ENCODE measurements at places on chromosomes 5 and 9.

DNA sequence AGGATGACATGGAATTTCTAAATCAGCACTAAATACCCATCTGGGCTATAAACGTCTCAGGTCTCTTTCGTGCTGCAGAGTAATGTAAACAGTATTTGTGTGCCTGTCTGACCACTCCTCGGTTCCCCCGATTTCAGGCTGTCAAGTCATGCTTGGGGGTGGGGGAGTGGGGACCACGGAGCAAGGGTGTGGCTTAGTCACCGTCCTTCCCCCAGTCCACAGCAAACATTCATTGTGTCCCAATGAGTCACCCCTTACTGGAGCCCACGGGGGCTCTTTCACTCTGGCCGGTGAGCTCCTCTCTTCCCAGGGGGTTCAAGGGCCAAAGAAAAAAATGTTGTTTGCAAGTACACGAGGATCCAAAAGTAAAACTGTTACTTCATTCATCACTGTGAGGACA lies 72.4 kb upstream of the ICE1 start:
- no peak for DNase-seq

- no peak for DNase-seq
Measured at GRCh38 chr5:176517053-176517661, 20.0 kb downstream of the RNF44 start.

DNA sequence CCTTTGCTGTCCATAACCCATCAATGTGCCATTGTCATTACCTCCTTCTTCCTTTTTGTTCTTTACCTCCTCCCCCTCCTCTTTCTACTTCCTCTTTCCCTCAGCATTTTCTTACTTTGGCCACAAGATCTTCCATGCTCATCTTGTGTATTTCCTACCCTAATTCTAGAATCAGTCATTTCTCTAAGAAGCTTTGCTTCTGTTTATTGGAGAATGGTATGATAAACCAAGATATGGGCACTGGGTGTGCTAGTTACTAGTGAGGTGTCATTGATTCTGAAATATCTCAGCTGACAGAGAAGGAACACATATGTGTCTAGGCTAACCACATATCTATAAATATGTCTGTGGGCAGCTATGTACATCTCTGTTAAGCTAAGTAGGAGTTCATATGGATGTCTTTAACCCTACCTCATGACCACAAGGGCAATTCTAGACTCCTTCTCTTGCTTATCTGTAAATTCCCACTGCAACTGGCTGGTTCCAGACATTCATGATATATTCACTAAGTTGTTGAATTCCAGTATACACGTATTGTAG lies 2051.3 kb upstream of the CDH9 start:
- no peak for DNase-seq

- no peak for DNase-seq
Measured at GRCh38 chr5:38162625-38163024, 95.7 kb upstream of the EGFLAM start.

DNA sequence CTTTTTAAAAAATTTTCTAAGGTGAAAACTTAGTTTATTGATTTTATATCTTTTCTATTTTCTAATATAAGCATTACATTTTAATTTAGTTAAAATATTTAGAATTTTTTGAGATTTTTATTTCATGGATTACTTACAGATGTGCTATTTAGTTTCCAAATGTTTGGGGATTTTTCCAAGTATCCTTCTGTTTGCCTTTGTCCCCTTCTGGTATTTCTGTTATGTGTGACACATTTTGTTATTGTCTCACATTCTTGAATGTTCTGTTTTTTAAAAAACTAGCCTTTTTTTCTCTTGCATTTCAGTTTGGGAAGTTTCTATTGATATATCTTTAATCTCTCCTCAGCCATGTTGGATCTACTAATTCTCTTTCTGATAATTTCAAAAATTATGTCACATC lies 234.9 kb downstream of the FAM170A start:
- DNase-seq: no peak

GRCh38 chr5:172163346-172163745 lies 24.7 kb downstream of the STK10 start:
- DNase-seq: peak; percentile 59

DNA sequence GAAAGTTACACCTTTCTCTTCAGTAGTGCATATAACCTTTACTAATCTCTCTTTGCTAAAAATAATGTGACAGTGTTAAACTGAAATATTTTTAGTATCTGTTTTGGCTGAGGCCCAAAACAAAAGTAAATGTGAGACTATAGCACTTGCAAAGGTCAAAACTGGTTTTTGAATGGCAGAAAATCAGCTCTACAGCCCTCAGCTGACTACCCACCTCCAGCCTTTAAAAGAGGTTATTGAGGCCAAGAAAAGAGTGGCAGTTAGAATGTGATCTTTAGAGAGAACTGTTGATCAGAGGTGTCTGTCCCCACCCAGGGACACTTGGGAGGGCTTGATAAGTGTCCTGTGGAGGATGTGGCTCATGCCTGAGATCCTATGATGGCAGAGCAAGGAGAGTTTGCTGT lies 30.9 kb downstream of the PRKACG start:
- no peak for DNase-seq

DNA sequence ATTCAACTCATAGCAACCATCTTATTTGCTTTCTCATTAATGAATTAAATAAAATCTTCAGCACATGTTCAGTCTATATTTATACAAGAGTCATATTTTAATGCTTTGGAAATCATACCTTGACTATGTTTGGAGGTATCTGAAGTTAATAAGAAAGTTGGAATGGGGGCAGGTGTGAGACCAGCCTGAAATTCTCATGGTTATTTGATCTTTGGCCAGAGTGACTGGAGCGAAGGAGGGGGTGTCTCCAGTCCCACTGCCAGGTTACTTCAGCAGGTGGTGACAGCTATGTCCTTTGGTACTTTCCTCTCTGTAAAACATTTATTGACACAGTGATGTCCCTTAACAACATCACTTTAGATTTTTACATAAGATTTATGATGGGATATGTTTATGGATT lies 318.1 kb upstream of the SGCD start:
- no peak for DNase-seq

DNA sequence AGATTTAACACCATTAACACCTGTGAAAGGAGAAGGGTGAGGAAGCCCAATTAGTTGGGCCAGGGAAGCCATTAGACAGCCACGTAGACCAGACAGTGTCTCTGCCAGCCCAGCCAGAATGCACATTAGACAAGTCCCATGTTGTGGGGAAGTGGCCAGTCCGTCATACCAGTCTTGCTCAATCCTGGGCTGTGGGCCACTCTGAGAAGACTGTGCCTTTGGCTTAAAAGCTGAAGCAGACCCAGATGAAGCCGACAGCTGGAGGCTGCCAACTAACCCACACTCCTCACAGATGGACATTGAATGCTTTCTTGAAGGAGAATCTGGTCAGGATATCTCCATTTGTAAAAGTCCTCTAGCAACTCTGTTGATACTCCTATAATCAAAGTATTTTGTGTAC lies 128.5 kb downstream of the CHSY3 start:
- no peak for DNase-seq

DNA sequence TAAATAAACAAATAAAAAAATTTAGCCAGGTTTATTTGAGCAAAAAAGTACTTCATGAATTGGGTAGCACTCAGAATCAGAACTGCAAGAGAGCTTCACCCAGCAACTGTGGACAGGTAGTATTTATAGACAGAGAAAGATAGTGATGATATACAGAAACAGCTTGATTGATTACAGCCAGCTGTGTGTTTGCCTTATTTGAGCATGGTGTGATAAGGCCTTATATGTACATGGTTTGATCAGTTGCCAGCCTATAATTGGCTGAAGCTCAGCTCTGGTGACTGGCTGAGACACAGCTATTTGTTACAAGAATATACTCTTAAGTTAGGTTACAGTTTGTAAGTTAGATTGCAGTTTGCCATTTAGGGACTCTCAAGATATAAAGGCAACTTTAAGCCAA lies 34.3 kb upstream of the ARL15 start:
- no peak for DNase-seq

GRCh38 chr5:150647275-150648251 lies 7.1 kb downstream of the SYNPO start:
- no peak for DNase-seq

GRCh38 chr5:37988454-37989046 lies 148.7 kb upstream of the GDNF start:
- no peak for DNase-seq

Measured in hindlimb muscle (tissue), 1 donor.